ENCODE measurements at places on chromosomes 4 and X.

DNA sequence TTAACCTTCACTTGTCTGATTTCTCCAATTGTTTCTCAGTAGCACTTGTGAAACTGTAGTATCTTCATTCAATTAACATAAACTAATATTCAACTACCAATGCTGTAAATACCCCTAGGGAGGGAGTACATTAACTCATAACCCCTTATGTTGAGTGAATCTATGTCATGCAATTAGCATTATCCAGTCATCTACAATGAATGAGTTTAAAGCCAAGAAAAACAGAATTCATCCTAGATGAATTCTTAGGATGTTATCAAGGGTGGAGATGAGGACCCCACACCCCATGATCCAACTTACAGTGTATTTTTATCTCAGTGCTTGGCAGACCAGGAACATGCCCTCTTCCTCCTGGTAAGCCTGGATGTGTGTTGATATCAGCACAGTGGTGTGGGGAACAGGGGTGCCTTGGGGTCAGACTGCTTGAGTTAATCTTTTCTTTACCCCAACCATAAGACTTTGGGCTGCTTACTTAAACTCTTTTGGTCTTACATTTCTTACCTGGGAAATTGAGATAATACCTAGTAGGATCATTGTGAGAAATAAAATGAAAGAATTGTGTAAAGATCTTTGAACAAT, 62.1 kb upstream of the SCOC start:
- no peak for DNase-seq

DNA sequence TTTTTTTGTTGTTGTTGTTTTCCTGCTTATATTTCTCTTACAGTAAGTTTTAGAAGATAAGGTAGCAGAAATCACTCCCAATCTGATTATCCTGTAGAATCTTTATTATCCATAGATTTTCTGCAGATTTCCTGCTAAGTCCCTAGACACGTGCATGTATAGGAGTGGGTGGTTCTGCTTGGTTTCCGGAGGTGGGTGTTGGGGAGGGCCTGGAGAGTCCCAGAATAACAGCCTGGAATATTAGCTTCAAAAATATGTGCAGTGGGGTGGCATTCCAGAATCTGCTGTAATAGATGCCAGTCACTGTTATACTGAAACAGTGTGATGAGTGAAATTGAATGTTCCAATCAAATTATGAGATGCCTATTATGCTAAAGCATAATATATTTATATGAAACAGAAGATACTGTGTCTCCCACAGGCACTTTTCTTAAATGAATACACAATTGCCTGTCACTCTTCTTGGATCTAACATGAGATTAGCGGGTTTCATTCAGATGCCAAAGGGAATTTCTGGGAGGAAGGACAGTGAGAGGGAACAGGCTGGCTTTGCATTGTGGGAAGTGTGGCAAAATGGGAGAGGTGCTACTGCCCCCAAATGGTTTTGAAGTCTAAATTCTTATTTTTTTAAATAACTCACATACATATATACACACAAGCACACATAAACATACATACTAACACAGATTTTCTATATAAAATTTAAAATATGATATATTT, 37.6 kb downstream of the C4orf50 start:
- DNase-seq: no peak

DNA sequence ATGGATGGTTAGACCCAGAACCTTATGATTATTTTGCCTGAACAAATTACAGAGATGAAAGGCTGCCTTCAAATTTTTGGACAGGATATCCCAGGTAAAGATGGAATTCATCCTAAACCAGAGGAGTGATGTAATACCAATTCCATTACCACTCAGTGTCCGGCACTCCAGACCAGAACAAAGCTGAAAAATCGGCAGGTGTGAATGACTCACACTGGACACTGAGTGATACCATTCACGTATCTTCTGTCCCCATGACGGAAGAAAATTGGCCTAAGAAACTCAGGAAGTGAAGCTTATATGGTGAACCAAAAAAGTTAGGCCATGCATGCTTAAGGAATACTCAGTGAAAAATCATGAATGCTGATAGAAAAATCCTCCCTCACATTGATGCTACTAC, 34.5 kb downstream of the PALLD start:
- DNase-seq: no peak

GRCh38 chr4:150694438-150694837, 112.5 kb downstream of the MAB21L2 start:
- no peak for DNase-seq

DNA sequence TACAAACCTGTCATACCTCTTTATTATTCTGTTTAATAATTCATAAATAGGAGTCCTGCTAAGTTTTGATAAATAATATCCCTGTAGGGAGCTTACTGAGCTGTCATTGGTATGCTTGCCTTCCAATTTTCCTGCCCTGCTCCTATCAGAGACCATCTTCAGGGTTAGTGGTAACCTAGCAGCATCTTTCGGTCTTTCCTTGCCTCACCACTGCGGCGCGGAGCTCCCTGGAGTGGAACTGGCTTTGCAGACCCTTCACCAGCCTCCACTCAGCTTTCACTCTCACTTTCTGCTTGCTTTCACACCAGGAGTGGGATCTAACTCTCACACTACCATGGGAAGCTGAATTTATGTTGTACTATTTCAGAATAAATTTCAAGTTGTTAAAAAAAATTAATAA, 481.7 kb upstream of the ATOH1 start:
- DNase-seq: no peak
